Colonic mucosa (tissue), 4 donors: ENCODE measurements at places on chromosomes 3 and 15.

DNA sequence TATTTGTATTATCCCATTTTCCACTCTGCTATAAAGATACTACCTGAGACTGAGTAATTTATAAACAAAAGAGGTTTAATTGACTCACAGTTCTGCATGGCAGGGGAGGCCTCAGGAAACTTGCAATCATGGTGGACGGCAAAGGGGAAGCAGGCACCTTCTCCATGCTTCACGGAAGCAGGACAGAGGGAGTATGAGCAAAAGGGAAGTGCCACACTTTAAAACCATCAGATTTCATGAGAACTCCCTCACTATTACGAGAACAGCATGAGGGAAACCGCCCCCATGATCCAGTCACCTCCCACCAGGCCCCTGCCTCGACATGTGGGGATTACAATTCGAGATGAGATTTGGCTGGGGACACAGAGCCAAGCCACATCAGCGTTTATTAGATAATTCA, 172.8 kb downstream of the NR2F2 start:
- DNase-seq = no peak

DNA sequence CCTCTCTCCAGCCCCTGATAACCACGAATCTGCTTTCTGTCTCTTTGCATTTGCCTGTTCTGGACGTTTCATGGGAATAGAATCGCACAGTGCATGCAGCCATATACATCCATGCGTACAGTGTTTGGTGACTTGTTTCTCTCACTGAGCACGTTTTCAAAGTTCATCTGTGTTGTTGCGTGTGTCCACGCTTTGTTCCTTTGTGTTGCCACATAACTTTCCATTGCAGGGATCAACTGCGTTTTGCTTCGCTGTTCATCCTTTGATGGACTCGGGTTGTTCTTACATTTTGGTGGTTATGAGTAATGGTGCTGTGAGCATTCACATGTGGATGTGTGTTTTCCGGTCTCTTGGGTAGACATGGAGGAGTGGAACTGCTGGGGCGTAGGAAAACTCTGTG, 56.4 kb upstream of the TAMM41 start:
- DNase-seq = no peak

DNA sequence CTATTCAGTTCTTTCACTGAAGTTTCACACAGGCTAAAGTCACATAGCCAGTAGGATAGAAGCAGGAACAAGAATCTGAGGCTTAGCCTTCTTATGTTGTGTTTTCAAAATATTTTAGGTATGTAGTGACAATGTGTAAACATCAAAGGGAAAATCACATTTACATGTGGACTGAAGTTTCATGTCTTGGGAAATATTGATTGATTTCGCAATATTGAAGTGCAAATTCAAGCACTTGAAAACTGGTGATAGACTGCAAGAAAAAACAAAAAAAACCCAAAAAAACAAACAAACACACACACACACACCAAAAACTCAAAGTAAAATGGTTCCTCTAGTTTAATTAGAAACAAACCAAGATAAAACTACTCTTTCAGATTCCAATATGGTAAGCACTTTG, 773.3 kb downstream of the PDCD6IP start:
- DNase-seq = no peak

DNA sequence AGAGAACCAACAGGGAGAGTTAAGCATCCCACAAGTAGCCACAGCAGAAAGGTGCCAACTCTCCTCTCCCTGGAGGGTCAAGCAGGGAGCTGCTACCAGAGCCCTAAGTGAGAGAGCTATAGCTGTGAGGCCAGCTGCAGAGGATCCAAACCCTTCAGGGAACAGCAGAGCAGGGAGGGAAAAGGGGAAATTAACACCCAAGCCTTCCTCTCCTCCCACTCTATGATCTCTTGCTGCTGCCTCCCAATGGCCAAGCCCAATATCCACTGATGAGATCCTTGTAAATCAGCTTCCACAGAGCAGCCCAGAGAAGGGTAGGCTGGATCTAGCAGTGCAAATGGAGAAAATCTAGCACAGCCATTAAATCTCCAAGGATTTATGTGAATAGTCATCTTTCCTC, 68.2 kb upstream of the THBS1 start:
- no peak for DNase-seq

GRCh38 chr3:27166888-27167287, 202.3 kb downstream of the NEK10 start:
- DNase-seq = no peak

DNA sequence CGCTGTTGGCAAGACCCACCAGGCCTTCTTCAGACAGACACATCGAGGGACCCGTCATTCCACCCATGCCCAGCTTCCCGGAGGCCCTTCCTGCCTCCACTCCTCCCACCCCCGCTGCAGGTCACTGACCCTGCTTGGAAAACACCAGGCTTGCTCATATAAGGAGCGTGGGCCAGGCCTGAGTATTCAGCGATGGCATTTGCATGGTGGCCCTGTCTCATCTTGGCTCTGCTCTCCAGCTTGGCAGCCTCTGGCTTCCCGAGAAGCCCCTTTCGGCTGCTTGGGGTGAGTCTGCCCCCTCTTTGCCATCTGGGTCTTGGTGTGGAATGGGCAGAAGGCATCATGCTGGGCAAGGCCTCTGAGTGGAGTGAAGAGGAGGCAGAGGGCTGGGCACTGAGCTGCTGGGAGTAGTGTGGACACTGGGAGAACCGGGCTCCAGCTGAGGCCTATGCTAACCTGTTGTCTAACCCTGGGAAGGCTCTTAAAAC, at the start of gene ITIH3:
ITIH3 (plus strand) TSS at position 185 of the 488 bp plus-strand sequence; CDS start at position 193, 8 bp downstream.
- no peak for DNase-seq

DNA sequence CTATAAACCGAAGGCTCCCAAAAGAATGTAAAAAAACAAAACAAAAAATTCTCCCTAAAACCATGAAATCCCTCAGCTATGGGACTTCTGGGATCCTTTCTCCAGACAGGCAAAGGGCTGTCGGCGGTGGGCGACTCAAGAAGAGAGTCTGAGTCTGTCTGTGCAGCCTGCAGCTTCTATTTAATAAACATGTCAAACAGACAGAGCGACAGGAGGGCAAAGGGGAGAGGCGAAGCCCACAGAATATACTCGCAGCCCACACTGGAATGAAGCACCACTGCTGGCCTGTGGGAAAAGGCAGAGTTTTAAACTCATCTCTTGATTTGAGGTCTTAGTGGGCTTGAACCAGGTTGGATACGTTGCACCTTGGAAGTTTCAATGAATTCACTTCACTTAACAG, 40.2 kb downstream of the ISL2 start:
- no peak for DNase-seq

GRCh38 chr3:133804896-133805295, 719 bp upstream of the SRPRB start:
- DNase-seq = no peak

DNA sequence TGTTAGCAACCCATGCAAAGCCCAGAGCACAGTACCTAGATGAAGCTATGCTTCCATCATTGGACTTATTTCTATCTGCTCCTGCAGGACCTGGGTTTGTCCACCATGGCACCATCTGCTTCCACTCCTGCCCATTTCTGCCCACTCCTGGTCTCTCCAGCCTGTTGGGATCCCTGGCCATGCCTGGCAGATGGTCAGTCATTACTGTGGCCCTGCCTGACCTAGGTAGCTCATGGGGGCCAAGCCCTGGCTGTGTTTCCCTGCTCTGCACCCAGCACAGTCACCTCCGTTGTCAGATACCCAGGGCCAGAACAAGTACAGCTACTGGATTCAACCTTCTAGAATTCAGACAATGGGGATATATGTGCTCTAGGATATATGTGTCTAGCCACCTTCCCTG, 185.8 kb upstream of the TLE3 start:
- DNase-seq = no peak

DNA sequence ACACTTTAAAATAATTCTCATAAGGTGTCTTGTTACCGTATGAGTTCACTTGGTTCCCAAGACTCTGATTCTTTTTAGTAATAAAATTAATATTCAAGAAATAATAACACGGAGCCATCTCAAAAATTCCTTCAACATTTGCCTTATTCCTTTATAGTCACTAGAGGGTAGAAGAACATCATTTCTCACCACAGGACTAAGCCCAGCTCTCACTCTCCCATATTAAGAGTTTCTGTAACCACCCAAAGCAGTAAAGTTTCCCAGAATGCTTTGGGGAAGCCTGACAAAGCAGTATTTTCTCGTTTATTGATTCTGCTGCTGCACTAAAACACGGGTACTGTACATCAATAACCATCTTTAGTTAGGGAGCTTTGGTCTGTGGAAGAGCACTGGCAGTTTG, 114.9 kb downstream of the MCTP2 start:
- no peak for DNase-seq

DNA sequence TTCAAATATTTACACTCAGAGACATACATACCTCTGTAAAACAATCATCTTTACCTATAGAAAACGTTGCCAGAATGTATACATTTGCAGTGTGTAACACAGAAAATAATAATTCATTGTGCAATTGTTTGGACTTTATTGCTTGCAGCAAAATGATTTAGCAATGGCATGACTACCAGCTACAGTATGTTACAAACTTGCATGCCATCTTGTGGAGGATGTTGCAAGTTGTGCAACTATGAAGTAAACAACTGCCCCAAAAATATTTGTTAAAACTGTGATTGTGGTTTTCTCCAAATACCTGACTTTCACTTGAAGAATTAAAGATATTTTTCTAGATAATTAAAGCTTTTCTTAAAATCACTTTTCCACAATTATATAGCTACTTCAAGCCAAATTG, 27.1 kb upstream of the C3orf49 start:
- DNase-seq = no peak

DNA sequence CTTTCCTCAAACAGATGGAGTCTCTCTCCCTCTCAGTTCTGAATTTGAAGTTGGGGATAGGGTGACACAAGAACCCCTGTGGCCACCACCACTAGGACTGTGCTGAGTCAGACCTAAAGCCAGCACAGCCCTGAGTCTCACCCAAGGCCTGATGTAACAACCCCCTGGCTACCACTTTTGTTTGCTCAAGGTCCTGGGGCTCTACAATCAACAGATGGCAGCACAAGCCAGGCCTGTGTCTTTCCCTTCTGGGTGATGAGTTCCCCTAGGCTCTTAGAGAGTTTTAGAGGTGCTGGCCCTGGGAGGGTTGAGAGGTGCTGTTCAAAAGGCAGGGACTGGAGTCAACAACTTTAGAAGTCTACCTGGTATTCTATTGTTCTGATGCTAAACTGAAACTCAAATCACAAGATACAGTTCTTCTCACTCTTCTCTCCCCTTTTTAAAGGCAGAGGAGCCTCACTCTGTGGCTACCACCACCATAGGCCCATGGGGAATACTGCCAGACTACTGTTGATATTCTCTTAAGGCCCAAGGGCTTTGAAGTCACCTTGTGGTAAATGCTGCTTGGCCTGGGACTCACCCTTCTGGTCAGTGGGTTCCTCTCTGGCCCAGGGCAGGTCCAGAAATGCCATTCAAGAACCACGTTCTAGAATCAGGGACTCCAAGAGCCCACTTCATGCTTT, 6.5 kb downstream of the OR5K4 start:
- DNase-seq = no peak

- DNase-seq = peak; percentile 44
Observed at GRCh38 chr15:89494941-89495637, 1.3 kb downstream of the RHCG start.

DNA sequence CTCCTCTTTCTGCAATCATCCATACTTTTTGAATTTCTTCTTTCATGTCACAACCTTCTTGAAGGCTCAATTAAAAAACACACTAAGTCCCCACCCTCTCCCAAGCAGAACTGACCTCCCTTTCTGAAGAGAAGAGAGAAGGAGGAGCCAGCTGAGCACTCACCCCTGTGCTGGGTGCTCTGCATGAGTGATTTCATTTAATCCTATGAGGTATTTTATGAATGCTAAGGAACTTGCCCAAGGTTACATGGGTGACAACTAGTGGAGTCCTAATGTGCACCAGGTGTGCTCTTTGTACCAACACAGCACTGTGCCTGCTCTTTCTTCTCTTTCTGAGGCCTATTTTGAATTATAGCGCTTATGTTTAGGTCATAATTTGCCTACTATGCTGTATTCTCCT, 135.6 kb downstream of the DUT start:
- DNase-seq = no peak

GRCh38 chr3:197837282-197837681, 46.2 kb downstream of the LRCH3 start:
- no peak for DNase-seq

DNA sequence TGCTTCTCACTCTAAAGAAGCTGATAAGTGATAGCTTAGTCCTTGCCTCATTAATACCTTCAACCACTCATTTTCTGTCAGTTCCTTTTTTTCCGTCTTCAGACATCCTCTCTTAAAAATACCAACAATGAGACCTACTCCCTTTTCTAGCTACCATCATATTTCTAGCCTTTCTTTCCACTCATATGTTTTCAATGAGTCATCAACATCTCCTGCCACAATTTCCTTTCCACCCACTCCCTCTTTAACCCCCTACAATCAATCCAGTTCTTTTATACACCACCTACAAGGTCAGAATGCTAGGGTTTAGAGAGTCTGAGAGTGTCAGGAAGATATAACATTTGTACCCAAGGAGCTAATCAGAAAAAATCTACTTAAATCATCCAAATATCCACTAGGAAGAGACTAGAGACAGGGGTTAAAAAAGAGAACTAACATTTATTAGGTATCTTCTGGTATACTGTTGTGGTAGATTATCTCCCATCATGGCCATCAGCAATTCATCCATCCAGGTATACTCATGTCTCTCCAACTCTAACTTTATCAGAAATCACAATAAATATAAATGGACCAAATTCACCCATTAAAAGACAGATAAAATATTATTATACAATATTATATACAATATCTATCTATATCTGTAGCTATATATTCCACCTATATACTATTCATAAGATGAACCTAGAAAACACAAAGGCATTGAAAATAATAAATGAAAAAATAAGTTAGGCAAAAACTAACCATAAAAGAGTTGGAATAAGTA, 42.5 kb downstream of the MYLK start:
- no peak for DNase-seq

DNA sequence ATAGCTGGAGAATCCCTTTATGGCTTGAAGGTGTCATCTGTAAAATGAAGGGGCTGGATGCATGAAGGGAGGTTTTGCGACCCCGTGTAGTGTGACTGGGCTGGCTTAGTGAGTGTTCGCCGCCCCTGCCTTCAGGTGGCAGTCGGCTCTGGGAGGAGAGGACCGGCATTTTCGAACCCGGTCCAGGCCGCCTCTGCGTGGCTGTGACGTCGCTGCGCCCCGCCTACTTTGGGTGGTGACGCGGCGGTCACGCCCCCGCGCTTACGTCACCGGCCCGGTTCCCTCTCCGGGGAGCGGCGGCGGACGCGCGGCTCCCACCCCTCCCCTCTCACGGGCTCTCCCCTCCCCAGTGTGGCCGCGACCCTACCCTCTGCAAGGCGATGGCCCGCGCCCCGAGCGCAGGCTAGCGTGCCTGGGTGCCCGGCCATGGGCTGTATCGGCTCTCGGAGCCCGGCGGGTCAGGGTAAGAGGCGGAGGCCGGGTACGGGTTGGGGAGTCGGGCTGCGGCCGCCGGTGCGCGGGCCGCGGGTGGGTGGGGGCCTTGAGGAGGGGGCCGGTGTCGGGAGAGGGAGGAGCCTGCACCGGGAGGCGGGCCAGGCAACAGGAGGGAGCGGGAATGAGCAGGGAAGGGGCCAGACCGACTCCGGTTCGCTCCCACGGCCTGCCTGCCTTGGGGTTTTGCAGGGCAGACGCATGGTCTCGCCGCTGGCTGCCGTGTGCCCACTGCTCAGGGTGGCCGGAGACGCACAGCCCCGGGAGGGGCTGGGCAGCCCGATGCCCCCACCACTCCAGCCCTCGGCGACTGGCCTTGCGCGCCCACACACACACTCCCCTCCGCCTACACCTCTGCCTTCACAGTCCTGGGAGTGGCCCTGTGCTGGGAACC, 1.5 kb upstream of the FAM131A start:
- peak; percentile 91 for DNase-seq
